Tongue (tissue), 3 donors: ENCODE measurements at places on chromosomes 7 and 10. TPM values are rescaled to one million over a fixed set of nuclear protein-coding genes. Genes with fewer than 3 reads are reported as not detected.

The GAD2 gene
- total RNA-seq: not detected

The ABCC2 gene
- total RNA-seq: 0.72 TPM

The NEBL gene
- 26.2 TPM for total RNA-seq

DNA sequence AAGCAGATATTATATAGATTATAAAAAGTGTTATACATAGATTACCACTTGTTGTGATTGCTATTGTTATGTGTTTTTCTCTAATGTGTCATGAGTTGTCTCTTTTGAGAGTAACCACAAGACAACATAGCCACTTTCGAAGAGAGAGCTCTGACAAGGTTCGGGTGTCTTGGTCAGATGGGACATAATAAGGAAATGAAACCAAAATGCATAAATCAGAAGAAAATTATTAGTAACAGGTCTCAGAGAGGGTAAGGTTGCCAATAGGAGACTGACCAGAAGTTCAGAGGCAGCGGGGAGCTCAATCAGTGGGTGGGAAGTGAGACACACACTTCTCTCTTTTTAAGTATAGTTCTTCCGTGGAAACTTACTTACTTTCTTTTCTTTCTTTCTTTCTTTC is 639.2 kb upstream of the POT1 start:
- DNase-seq: no peak

DNA sequence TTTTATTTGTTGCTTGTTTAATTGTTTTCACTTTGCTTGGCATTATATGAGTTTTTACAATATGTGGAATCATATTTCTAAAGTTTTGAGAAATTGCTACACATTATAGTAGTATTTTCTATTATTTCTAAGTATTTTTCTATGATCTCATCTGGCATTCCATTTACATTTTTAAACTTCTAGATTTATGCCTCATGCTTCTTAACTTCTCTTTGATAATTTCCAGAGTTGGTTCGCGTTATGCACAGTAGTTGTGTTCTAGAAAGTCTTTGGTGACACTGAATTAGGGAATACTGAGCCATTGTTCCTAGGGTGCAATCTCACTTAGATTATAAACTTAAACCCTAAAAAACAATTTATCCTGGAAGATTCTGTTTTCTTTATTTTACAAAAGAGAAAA is 129.2 kb downstream of the GNAI1 start:
- no peak for DNase-seq

- no peak for DNase-seq
These were observed 34.5 kb downstream of the MAD1L1 start for GRCh38 chr7:2198206-2198605.

DNA sequence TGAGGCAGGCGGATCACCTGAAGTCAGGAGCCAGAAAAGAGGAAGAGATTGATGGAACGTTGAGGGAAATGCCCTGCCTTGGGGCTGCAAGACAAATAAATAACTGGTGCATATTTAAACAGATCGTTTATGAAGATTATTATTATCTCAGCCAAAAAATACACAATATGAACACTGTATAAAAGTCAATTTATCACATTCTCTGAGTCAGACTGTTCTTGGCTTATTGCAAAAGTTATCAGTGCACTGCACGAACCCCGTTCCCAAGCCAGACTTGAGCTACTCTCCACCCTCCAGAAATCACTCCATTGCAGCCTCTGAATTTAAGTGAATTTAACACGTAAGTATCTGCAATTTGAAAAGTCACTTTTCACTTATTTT is 1.6 kb downstream of the DNMBP start:
- no peak for DNase-seq
